ENCODE measurements at places on chromosomes 5 and 9.

GRCh38 chr9:92895812-92896436 lies 18.1 kb upstream of the ZNF484 start:
- no peak for DNase-seq

GRCh38 chr9:88725300-88726019 lies 190.5 kb downstream of the NXNL2 start:
- no peak for DNase-seq

GRCh38 chr5:35736280-35736679 lies 118.6 kb downstream of the SPEF2 start:
- no peak for DNase-seq

- DNase-seq = no peak
Observed at GRCh38 chr5:6585939-6586646, 46.8 kb downstream of the NSUN2 start.

DNA sequence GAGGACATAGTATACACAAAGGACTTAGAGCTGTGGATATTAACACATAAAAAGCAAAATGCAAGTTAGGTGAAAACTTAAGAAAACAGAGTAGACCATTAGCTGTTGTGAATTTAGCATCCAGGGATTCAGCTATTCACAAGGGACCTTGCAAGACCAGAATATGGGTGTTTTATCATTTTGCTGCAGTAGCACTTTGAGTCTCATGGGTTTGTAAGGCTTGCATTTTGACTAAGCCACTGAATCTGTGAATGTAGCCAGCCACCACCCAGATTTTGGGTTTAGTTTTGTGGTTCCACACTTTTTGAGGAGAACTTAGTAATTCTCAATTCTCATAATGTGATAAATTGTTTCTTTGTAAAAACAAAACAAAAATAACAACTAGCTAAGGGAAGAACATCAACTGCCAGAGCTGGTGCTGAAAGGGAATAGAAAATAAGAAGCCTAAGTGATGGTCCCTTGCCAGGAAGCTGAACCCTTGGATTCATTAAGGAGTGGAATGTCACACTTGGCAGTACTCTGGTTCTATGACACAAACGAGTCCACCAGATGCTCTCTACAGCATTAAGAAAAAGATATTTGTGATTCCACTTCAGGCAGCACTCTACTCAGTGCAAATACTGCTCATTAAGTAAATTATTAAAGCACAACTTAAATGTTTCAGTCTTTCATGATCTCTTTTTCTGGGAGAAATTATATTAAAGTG lies 557.4 kb upstream of the ZNF462 start:
- no peak for DNase-seq
